ENCODE measurements at places on chromosomes 3 and 15.

- no peak for DNase-seq
Observed at GRCh38 chr3:197253238-197253947, 45.0 kb downstream of the DLG1 start.

DNA sequence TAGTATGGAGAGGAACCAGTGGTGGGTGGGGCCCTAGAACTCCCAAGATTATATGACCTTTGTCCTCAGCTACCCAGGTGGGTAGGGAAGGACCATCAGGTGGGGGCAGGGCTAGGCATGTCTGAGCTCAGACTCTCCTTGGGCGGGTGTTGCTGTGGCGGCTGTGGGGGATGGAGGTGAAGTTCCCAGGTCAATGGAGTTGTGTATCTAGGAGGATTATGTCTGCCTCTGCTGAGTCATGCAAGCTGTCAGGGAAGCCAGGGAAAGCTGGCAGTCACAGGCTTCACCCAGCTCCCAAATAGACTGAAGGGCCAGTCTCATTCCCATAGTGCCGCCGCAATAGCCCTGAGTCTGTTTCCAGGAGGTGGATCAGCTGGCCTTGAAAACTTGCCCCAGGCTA lies 139.7 kb upstream of the CFAP20DC start:
- no peak for DNase-seq

DNA sequence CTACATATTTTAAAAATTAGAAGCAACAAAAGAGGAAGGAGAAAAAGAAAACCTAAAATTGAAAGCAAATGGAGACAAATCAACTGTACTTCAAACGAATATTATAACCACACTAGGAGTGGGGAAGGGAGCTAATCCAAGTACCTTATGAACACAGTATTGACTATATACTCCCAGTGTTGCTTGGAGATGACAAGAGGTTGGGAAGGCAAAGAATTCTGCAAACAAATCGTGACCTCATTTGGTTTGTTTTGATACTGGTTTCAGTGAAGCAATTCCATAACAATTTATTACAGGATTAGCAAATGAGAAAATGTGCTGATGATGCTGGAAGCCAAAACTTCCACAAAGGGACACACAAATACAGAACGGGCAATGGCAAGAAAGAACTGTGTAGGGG lies 268.1 kb downstream of the ULK4 start:
- no peak for DNase-seq

DNA sequence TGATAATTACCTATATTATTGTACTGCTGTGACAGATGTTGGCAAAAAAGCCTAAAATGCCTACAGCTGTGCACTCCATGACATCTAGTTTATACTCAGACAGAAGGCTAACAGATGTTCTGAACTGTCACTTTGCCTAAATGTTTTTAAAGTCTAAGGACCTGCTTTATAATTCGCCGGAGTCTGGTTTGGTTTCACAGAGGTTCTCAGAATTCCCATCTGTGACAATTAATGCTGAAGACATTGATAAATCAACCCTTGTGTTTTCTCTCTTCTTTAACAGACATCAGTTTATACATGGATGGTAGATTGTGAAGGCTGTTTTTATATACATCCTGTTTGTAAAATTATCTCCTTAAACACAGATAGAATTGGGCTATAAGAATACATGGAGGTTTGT lies 19.8 kb upstream of the SOX2 start:
- no peak for DNase-seq

GRCh38 chr15:85380812-85381642 lies 624 bp downstream of the AKAP13 start:
- DNase-seq: peak; percentile 47

DNA sequence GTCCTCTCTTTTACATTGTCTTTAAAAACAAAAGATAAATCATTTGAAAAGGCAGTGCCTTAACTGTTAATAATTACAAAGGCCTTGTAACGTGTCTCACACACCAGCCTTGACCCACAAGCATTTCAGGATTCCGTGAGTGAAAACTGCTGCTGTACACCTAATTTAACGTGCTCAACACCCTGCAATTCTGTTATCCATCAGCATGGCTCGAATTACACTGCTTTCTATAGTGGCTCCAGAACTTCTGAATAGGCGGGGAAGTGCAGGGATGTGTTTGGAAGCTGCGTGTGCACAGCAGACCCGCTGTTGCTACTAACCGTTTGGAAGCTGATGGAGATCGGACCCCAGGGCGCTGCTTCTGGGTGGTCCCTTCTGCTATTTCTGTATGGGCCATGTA lies 9.9 kb upstream of the ETFA start:
- DNase-seq: no peak

GRCh38 chr3:42504334-42505127 lies 2.1 kb downstream of the VIPR1 start:
- no peak for DNase-seq

DNA sequence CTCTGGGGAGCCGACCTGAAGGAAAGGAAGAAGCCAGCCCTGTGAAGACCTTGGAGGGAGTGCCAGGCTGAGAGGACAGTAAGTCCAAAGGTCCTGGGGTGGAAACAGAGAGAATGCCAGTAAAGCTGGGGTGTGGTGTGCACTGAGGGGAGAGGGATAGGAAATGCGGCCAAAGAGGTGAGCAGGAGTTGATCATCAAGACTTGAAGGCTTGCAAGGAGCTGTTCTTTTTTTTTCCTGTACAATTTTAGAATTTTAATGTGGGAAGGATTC lies 73.8 kb downstream of the SYNPR start:
- DNase-seq: no peak

DNA sequence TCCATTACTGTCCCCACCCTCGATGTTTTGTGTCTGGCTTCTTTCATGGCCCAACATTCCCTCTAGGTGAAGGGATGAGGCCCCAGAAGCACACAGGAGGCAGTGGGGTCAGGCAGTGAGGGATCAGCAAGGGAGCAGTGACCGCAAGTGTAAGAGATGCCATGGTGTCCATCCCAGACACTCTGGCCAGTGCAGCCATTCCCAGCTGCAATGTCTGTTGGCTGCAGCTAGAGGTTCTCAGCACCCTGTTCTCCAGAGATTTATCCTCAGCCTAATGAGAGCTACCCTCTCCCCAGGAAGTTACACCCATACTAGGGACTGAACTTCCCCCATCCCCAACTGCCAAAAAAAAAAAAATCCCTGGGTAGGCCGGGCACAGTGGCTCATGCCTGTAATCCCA lies 40.2 kb downstream of the TRANK1 start:
- no peak for DNase-seq

- DNase-seq: no peak
Observed at GRCh38 chr15:57320631-57321220, 55.6 kb upstream of the CGNL1 start.

- no peak for DNase-seq
Observed at GRCh38 chr3:46858456-46858855, 4.8 kb downstream of the MYL3 start.

GRCh38 chr3:150871192-150871591 lies 34.0 kb downstream of the MINDY4B start:
- DNase-seq: no peak

GRCh38 chr3:43692085-43692855 lies 1.5 kb downstream of the ABHD5 start:
- no peak for DNase-seq

- peak; percentile 28 for DNase-seq
Observed at GRCh38 chr3:52534281-52535183, 875 bp upstream of the NT5DC2 start.

DNA sequence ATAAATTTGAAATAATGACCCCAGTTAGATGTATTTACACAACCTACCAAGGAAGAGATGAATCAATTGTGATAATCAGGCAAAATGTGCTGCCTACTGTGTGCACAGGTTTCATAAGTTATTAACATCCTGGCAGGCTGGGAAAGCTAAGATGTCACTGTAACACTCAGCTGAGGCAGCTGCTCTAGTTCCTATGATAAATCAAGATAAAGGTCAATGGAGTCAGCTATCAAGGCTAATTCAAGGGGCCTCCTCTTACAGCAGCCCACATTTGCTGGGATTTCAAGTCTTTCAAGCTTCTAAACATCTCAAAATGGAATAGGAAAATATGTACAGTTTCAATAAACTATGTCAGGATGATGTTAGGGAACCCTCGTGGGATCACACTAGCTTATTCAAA lies 70.7 kb upstream of the PYGO1 start:
- DNase-seq: no peak

DNA sequence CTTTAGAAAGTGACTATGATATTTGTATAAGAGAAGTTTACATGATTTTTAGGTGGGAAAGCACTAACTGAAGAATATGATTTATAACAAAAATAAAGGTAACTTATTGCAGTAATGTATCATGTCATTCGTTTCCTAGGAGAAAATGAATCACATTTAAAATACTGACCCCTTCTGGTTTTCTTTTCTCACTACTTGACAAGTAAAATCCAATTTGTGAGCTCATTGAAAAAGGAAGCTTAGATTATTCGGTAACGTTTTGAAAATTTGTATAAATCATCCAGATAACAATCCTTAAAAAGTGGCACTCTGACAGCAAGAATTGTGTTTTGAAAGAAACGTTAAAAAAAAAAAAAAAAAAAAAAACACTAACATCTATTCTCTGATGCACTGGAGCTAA lies 39.0 kb downstream of the NSUN3 start:
- no peak for DNase-seq

- DNase-seq: peak; percentile 21
Observed at GRCh38 chr3:53346514-53346913, 829 bp downstream of the DCP1A start.

DNA sequence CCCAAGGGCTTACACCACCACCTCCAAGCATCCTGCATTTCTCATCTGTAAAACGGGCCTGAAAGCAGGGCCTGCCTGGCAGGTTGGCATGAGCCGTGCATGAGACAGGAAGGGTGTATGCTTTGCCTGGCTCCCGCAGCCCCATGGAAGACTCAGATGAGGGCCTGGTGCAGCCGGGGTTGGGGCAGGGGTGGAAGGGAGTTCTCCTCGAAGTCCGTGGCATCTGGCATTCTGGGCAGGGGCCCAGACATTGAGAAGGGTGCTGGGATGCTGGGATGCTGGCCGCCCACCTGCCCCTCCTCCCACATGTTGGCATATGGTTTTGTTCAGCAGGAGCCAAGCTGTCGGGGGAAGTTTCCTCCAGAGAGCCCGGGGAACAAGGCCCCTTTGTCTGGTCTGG lies 13.0 kb upstream of the FBLN2 start:
- DNase-seq: no peak

GRCh38 chr3:137946356-137946973 lies 63.5 kb upstream of the CLDN18 start:
- DNase-seq: peak; percentile 13

GRCh38 chr3:143418391-143418790 lies 298.8 kb downstream of the CHST2 start:
- no peak for DNase-seq

GRCh38 chr15:47266566-47266965 lies 450.7 kb upstream of the SEMA6D start:
- DNase-seq: no peak

- DNase-seq: peak; percentile 71
Observed at GRCh38 chr3:69542089-69542804, 156.4 kb upstream of the FRMD4B start.

DNA sequence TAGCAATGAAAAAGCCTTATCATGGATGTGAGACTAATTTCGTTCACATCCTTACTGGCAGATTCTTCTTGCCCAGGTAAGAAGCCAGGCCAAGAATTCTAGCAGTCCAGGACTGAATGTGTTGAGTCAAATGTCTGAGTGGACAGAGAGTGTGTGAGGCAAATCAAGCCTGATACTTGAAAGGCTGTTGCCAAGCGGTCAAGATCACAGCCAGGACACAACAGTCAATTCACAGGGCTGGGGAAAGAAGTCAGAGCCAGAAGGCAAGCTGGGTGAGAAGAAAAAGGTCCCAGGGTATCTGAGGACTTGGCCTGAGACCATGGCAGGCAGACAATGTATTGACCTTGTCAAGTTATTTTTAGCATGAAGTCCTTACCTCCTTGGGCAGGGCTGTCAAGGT lies 301.3 kb downstream of the ZNF385D start:
- no peak for DNase-seq

- peak; percentile 26 for DNase-seq
Observed at GRCh38 chr3:147297761-147298350, 108.5 kb downstream of the ZIC4 start.

GRCh38 chr15:95664450-95664849 lies 666.0 kb upstream of the NR2F2 start:
- DNase-seq: no peak

DNA sequence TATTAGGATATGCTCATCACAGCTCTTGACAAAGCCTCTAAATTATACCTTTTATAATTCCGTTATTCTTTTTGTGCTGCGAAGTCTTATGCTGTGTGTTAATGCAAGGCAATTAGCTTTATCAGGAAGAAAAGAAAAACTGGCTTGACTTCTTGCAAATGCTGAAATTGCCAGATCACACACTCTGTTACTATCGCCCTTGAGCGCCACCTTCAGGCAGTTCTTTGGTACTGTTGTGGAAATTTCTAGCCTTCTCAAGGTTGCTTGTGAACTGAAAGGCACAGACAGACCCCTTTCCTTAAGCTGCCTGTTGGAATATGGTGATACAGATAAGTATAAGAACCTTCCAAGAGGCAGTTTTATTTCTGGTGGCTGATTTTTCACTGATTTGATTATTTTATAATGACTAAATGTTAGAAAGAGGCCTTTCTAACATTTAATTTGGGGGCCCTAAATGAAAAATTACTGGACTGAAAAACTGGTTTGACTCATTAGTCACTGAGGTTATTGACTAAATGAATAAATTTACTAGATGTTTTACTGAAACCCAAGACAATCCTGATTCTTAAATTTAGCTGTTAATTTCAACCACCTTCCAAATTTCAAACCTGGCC lies 126.2 kb upstream of the RASGRP1 start:
- peak; percentile 37 for DNase-seq

- no peak for DNase-seq
Observed at GRCh38 chr3:145145461-145145860, 1015.5 kb downstream of the PLOD2 start.

DNA sequence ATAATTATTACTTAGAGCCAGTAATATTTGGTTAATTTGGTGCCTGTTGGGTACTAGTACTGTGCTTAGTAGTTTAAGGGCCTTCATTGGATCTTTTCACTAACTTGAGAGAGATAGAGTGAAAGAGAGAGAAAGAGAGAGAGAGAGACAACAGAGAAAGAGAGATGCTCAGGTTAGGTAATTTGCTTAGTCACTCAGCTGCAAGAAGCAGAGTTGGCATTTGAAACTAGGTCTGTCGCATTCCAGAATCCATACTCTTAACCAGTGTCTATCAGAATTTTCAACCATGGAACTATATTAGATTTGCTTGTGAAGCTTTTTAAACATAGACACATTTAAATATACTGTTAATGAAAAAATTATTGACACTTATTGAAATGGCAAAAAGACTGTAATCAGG lies 31.1 kb upstream of the NUDT16 start:
- no peak for DNase-seq

DNA sequence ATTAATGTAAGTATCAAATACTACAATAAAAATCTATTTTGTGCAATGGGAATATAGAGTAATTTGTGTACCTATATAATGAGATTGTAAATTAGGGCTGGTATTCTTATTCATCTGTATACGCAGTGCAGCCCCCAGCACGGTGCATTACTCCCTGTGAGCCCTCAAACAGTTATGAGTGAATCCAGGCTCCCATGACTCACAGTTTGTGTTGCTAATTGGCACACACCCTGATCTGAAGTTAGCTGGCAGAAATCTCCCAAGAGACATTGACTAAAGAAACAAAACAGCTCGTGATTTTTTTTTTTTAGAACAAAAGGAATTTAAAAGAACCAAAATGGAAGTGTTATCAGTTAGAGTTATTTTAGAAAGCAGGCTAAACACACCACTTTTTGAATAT lies 15.7 kb downstream of the GK5 start:
- DNase-seq: no peak

Measured in right lung (tissue), 10 donors.